ENCODE measurements at places on chromosomes 2 and 18.

GRCh38 chr2:170707821-170708795 lies 7.0 kb upstream of the SP5 start:
- DNase-seq = no peak

GRCh38 chr18:39701839-39702238 lies 2136.2 kb upstream of the CELF4 start:
- no peak for DNase-seq

- DNase-seq = peak; percentile 94
Observed at GRCh38 chr2:42964439-42965083, 172.2 kb upstream of the HAAO start.

DNA sequence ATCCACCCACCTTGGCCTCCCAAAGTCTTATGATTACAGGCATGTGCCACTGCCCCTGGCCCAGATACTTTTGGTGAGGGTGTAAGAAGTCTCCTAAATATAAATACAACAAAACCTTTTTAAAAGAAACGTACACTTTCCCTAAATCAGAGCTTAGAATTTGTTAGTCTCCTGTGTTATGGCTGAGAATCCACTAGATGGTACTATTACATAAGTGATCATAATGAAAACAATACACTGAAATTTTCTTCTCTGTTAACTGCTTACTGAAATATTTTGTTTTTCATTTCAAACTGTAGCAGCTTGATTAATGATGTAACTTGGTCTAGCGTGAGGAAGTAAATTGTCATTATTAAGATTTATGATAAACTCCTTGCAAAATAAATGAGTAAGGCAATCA lies 74.8 kb upstream of the FAM98A start:
- peak; percentile 40 for DNase-seq

DNA sequence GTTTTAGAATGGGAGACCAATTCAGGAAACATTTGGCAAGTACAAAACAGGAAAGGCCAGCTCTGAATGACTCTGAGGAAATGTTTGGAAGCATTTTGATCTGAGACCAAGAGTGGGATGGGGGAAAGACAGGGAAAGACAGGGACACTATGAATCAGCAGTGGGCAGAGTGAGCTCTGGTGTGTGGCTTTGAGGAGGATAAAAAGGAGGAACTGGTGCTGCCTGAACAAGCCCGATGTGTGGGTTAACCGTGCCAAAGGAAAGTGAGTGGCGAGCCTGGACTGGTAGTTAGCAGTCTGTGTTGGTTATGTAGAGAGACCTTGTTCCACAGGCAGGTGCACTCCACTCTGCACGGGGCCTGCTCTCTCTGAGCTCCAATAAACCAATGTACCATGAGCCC lies 5.3 kb downstream of the MFSD6 start:
- no peak for DNase-seq

- DNase-seq = no peak
Observed at GRCh38 chr2:235527806-235528469, 34.1 kb downstream of the AGAP1 start.

DNA sequence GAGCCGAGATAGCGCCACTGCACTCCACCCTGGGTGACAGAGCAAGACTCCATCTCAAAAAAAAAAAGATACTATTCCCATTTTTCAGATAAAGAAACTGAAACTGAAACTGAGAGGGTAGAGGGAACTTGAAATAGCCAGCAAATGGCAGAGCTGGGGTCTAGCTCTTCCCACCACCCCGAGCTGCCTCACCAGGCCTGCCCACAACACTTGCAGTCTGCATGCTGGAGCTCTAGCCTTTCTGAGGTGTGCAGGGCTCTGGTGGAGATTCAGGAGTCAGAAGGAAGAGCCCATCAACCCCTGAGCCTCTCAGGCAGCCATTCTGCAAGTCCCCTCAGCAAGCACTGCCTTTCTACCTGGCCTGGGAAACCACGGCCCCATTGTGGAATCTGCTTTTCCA lies 14.3 kb downstream of the EDAR start:
- DNase-seq = no peak

DNA sequence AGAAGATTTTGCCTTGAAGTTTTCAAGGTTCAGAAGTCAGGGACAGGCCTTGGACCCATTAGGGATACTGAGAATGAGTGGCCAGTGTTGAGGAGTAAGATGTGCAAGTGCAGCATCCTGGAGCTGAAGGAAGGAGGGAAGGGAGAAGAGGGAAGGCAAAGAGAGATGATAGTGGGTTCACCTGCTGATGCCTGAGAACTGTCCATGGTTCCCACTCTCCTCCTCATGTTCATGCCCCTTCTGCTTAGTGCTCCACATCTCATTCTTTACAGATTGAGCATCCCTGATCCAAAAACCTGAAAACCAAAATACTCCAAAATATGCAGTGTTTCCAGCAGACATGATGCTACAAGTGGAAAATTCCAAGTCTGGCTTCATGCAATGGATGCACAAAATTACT lies 137.8 kb downstream of the CCDC102B start:
- DNase-seq = no peak

GRCh38 chr2:74843899-74844298 lies 10.0 kb downstream of the HK2 start:
- DNase-seq = peak; percentile 55

- DNase-seq = no peak
Observed at GRCh38 chr2:63845866-63846265, 4.2 kb downstream of the UGP2 start.

GRCh38 chr18:58391932-58392323 lies 237.0 kb downstream of the ALPK2 start:
- no peak for DNase-seq

GRCh38 chr2:29273004-29273684 lies 157.9 kb downstream of the CLIP4 start:
- no peak for DNase-seq

GRCh38 chr2:218476676-218477075 lies 57.8 kb downstream of the VIL1 start:
- no peak for DNase-seq

- peak; percentile 73 for DNase-seq
Observed at GRCh38 chr2:118089139-118089800, 999 bp downstream of the INSIG2 start.

GRCh38 chr2:158967731-158968395 lies 577 bp upstream of the TANC1 start:
- peak; percentile 70 for DNase-seq

DNA sequence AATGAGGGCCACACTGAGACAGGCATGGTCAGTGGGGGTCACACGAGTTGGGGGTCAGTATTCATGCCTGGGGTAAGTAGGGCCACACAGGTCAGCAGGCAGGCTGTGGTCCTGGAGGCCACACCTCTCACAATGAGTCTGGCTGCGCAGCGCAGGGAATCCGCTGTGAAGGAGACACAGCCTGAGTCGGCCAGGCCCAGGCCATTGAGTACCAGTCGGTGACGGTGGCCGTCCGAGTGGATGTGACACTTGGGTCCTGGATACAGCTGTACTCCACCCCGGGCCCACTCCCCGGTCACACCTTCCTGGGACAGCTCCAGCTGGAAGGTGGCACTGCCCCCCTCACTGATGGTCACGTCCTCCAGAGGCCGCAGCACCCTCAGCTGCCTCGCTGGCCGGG lies 10.5 kb downstream of the TMEM198 start:
- DNase-seq = no peak

DNA sequence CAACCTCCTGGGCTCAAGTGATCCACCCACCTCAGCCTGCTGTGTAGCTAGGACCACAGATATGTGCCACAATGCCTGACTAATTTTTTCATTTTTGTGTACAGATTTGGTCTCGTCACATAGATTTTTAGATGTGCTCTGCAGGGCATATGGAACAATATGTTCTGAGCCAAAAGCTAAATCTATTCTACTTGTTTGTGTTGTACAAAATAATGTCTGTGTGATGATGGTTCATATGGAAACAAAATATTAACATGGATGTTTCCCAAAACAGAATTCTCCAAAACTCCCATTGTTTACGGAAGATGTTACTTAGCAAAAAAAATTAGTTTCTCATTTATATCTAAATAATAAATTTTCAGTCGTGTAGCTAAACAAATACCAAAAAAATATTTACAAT lies 12.6 kb upstream of the KLHL23 start:
- no peak for DNase-seq

DNA sequence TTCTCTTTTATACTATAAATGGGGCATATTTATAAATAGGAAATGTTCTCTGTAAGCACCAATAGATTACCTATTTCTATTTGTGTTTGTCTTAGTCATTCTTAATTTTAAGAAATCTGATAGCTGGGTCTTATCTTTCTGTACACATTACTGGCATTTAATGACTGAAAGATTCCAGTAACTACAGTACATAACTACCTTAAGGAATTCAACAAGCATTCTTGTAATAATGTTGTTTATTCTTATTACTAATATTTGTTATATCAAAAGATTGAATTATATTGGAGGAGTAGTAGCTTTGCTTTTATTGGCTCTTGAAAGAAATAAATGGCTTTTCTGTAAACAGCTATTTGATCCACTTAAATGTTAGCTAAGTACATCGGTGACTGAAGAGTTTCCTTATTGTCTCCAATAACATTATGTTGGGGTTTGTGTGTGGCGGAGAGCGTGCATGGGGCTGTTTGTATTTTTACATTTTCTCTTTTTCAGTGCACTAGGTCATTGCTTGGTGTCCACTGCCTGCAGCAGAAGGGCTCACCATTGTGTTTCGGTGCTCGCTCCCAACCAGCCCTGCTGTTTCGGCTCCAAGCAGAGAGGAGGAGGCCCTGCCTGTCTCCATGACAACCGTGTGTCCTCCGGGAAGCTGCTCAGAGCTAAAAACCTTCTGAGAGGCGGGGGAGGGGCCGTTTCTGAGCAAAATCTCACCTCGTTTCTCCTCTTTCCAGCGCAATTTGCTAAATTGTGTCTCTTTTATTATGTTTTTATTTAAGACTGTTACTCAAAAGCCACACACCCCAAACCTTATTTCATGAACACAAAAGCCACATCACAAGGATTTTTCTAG lies 112.5 kb upstream of the SLC38A11 start:
- DNase-seq = peak; percentile 39

DNA sequence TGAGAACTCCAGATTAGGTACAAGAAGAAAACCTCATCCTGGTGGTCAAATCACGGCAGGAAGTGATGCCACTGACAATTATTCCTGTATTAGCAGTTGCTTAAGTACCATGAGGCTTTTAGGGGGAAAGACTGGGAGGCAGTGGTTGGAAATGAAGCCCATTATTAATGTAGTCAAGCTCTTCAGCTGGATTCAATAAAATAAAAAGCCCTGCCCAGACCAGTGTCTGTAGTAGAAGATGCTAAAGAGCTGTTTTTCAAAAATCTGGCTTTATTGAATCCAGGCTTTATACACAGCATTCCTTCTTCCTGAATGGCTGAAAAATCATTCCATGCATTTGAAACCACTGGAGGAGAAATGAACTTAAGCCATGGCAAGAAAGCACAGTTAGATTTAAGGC lies 155.2 kb downstream of the BCL2 start:
- DNase-seq = no peak

DNA sequence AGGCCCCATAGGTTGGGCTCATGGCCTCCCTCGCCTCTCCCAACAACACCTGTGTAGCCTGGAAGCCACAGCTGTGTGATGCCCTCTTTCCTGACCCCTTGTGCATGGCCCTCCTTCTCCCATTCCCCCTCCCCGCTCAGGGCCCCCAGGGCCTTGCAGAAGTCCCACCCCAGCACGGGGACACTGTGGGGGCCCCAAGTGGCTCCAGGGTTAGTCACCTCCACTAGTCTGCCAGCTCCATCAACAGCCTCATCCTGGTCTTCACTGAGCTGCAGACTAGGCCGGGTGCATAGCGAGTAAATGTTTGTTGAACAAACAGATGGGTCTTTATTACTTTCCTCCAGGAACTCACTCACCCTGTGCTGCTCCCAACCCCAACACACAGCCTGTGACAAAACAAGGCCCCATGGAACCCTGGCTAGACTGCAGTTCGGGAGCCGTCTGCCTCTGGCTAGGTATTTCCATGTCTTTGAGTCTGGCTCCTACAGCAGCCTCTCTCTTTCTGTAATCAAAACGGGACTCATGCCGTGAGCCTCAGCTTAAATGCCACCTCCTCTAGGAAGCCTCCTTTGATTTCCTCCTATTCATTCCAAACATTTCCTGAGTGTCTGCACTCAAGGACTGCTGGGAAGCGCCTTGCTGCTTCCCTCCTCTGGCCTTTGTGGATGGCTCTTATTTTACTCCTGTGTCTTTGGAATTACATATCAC lies 109.9 kb upstream of the ID2 start:
- no peak for DNase-seq

DNA sequence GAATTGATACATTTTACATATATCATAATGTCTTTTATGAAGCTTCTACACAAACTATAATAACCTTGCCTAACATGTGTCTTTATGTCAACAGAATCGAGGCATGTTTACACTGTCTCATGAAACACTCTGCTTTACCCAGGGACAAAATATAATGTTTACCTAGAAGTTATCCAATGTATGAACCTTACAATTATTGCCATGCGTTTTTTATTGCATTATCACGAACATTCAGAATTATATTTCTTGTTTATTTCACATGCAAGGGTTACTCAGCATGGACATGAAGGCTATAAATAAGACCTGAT lies 19.8 kb downstream of the LONRF2 start:
- DNase-seq = no peak

DNA sequence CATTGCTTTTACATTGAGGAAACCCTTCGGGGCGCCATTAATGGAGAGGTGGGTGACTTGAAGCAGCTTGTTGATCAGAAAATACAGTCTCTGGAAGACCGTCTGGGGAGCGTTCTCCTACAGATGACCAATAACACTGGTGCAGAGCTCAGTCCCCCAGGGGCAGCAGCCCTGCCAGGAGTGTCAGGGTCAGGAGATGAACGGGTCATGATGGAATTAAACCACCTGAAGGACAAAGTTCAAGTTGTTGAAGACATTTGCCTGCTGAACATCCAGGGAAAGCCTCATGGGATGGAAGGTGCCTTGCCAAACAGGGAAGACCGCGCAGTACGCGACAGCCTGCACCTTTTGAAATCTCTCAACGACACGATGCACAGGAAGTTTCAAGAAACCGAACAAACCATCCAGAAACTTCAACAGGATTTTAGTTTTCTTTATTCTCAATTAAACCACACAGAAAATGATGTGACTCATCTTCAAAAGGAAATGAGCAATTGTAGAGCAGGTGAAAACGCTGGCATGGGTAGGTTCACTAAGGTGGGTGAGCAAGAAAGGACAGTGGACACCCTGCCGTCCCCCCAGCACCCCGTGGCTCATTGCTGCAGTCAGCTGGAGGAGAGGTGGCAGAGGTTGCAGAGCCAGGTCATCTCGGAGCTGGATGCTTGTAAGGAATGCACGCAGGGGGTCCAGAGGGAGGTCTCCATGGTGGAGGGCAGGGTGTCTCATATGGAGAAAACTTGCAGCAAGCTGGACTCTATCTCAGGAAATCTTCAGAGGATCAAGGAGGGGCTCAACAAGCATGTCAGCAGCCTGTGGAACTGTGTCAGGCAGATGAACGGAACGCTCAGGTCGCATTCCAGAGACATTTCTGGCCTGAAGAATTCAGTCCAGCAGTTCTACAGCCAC lies 45.0 kb downstream of the EMILIN2 start:
- no peak for DNase-seq

- DNase-seq = no peak
Observed at GRCh38 chr2:125588780-125589179, 1067.2 kb upstream of the GYPC start.
